HS-5 (cell line): ENCODE measurements at places on chromosomes 3 and 15.

GRCh38 chr3:30162579-30162978 lies 443.8 kb upstream of the TGFBR2 start:
- peak; percentile 74 for DNase-seq

DNA sequence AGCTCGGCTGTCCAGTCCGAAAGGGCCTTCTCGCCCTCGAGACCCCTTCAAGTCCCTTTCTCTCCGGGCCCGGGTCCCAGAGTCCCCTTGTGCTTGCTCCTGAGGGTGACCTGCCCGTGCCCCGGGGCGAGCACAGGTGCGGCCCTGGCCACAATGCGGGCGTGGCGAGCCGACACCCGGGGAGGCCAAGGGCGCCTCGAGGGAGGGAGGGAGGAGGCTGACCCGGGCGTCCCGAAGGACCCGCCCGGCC lies 810 bp upstream of the MEF2A start:
- DNase-seq = no peak

- no peak for DNase-seq
Observed at GRCh38 chr3:43627360-43627759, 5.5 kb upstream of the ANO10 start.

DNA sequence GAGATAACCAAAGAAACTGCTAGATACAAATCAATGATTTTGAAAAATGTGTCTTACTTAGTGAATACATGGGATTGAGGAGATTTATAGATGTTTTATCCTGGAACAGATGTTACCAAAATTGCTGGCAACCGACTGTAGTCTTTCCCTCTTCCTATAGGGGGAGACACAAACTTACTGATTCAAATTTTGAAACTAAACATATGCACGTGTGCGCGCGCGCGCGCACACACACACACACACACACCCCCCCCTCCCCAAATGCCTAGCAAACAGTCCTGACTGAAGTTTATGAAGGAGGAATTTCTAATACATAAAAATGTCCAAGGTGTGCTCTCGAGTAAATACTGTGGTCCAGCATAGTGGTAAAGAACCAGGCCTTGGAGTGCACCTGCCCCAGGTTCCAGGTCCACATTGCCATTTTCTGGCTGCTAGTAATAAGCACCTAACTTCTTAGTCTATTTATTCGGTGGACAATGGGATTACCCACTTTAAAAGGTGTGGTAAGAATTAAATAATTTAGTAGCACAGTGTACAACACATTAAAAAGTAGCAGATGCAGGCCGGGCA lies 18.5 kb upstream of the C3orf62 start:
- DNase-seq = no peak

GRCh38 chr3:123732447-123732846 lies 147.6 kb upstream of the HACD2 start:
- peak; percentile 78 for DNase-seq

- DNase-seq = no peak
Observed at GRCh38 chr3:12591997-12592715, 35.3 kb downstream of the MKRN2 start.

- peak; percentile 60 for DNase-seq
Observed at GRCh38 chr15:38226608-38227266, 25.9 kb upstream of the SPRED1 start.

GRCh38 chr3:150582620-150583019 lies 20.5 kb upstream of the SELENOT start:
- no peak for DNase-seq

- DNase-seq = peak; percentile 32
Observed at GRCh38 chr3:42229942-42230688, 35.9 kb downstream of the CCK start.

GRCh38 chr15:67030036-67030762 lies 35.2 kb upstream of the SMAD3 start:
- DNase-seq = no peak

DNA sequence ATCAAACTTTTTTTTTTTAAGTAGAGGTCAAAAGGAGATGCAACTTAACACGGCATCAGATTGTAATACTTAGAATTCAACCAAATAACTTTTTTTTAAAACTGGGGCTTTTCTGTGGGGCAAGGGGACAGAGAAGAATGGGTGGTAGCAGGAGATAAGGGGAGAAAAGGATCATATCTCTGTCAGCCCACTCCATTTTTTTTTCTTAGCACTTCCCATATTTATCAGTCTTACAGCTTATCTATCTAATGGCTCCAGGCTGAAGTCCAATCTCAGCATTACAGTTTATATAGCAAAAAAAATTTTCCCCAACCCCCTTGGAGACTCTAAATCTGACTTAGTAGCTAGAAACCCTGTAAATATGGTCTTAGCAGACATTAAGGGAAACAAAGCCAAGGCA lies 69.3 kb downstream of the PIK3R4 start:
- DNase-seq = no peak

- DNase-seq = no peak
Observed at GRCh38 chr15:95134431-95135110, 903.2 kb downstream of the MCTP2 start.

DNA sequence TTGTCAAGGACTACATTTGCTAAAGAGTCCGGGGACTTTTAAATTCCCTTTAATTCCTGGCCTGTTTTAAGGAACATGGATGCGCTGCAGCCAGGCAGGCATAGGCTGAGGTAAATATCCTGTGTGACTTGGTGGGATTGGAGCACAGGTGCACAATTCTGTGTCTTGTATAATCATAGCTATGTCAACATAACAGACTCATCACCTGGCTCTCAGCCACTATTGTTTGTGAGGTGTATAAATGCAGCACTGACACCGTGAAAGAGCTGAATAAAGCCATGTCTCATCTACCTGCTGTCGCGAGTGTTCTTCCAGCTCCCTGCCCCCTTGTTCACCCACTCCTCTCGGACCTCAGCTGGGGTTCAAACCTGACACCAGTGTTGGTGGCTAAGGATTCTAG lies 109.7 kb downstream of the MFSD1 start:
- DNase-seq = no peak

DNA sequence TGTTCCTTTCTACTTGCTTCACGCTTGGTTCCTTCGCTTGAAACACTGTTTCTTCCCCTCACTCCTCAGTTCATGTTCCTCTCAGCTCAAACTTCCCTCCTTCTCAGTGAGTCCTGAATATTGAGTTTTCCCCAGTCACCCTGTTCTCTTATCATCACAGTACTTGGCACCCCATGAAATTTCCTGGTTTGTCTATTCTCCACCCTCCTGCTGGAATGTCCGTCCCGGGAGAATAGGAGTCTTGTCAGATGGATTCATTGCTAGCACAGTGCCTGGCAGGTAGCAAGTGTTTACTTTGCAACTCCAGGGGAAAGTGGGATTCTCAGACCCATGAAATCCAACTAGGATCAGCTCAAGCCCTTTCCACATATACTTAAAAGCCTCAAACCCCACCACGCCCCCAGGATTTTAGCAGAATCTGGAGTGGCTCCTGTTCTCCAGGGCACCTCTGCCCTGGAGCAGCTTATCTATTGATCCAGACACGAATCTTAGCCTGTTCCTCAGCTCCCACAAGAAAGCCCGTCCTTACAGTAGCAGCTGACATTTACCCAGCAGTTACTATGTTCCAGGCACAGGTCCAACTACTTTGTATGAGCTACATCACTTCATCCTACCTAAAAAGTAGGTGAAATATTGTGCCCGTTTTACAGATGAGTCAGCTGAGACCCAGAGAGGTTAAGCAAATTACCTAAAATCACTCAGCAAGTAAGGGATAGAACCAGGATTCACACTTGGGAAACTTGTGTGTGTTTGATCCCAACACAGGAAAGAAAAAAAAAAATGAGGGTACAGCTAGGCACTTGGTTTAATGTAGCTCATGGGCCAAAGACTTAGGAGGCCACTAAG lies 36.8 kb upstream of the MAP3K13 start:
- DNase-seq = no peak

- no peak for DNase-seq
Observed at GRCh38 chr3:187551416-187551815, 118.8 kb downstream of the SST start.

- DNase-seq = no peak
Observed at GRCh38 chr15:96503276-96503675, 172.8 kb downstream of the NR2F2 start.

GRCh38 chr3:143329567-143330211 lies 210.1 kb downstream of the CHST2 start:
- no peak for DNase-seq

DNA sequence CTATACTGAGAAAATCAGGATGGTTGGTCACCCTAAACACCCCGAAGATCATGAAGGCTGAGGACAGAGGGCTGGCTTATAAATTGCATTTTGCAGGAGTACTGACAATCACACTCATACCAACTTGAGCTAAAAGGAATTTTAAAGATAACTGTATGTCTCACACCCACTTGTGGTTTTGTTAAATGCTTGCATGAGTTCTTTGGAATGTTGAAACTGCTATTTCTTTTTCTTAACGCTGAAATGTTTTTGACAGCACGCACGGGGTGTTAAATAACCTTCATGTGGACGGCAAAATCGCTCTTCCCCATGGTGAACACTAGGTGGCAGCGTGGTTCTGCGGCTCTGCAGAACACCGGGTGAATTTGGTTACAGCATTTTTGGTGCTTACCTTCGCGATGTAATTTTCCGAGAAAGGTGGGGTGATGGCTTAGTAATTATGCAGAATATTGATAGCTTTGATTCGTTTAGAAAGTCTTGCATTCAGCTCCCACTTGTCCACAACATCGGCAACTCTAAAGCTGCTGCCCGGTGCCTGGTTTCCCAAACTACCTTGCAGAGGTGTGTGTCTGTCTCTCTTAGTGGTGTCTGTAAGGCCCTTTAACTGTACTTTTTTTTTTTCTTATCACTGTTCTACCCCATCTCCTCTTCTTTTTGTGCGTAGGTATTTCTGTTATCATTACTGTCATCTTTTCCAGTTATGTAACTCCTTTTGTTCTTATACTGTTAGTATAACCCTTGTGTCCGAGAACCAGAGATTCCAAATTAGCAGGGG lies 51.7 kb downstream of the ARNT2 start:
- peak; percentile 89 for DNase-seq

DNA sequence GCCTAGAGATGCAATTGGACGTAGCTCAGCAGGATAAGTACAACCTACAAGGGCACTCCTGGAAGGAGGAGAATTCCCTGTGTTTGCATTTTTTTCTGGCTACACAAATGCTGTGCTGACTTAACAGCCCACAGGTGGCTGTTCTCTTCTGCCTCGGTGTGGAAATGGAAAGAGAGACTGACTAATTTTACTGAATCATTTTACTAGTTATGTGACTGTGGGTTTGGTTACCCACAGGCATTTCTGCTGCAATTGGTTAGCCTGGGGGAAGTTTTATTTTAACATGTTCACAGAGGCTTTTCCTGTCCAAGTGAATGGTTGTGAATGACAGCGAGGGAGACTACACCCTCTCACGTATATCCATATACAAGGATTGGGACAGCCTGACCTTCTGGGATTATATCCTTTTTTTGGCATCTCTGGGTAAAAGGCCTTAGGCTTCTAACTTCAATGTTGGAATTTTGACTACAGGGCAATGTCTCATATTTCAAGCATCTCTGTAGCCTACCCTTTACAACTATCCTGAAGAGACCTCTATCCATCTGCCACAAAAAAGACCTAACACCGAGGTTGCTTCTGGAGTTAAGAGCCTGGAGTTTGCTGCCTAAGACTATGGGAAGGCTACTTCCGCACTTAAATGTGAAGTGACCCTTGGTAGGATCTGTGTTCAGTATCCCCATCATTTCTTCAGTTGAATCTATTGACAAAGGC lies 67.2 kb upstream of the TP63 start:
- DNase-seq = peak; percentile 91

- DNase-seq = no peak
Observed at GRCh38 chr3:126179825-126180476, 435 bp downstream of the ALDH1L1 start.

- DNase-seq = no peak
Observed at GRCh38 chr15:96058103-96058851, 272.2 kb upstream of the NR2F2 start.

DNA sequence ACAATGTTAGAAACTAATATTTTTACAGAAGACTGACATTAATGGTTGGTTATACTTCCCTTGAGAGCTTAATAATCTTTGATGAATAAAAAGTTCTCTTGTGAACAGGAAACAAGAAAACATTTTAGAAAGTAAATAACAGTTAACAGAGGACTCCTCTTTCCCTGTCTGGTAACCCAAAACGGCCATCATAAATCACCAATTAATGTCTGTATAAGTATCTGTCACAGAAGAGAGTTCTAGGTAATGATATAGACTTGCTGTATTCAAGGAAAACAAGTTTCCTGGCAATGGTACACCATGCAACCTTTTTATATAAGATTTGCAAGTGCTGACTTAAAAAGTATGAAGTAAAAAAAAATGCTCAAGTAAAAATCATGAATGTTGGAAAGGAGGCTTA lies 426.7 kb downstream of the SOX2 start:
- DNase-seq = no peak

DNA sequence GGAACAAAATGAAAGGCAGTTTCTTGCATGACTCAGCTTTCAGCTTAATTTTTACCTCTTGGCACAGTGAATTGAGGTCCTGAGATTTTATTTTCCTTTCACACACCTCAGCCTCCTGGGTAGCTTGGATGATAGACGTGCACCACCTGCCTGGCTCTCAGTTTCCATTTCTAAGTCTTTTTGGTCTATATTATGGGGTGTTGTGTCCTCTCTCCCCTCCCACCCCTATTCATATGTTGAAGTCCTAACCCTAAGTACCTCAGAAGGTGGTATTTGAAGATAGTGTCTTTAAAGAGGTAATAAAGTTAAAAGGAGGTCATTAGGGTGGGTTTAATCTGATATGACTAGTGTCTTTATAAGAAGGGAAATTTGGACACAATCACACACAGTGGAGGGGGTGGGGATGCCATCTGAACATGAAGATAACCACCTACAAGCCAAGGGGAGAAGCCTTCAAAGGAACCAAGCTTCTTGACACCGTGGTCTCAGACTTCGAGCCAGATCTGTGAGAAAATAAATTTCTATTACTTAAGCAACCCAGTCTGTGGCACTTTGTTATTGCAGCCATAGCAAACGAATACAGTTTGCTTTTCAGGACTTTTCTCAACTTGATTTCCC lies 85.2 kb downstream of the STRIT1 start:
- no peak for DNase-seq

DNA sequence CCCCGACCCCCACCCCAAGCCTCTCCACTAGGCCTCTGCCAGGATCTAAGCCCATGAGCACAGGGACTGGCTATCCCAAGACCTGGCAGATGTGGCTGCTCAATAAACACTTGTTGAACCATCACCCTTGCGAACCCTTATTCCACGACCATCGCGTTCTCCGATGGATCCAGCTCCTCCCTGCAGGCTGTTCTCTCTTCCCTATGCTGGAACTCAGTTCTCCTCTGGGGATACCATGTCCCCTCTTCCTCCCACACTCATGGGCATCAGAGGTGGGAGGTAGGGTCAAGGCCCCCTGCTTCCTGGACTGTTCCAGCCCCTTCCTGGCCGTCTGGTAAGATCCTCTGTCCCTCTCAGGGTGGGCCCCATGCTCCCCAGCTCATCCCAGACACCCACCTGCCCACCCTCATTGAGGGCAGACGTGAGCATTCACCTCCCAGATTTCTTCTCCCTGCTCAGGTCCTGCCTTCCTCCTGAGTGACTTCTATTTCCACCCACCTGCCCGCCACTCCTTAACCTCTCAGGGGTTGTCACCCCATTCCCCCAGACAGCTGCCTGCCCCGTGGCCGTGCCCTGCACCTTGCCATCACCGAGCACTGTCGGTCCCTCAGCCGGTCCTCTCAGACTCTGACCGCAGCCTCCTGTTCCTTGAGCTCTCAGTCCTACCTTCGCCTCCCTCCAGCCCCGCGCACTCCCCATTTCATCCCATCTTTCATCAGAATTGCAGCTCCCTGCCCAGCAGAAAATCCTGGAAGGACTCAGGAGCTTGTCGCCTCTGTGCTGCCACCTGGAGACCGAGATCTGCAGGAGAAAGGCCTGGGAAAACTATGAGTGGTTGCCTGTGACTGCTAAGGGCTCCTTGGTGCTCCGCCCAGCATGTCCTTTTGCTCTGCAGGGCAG lies 42.0 kb downstream of the PML start:
- no peak for DNase-seq

- DNase-seq = peak; percentile 32
Observed at GRCh38 chr3:90241481-90241880, 1134.1 kb downstream of the EPHA3 start.
